ENCODE measurements at places on chromosomes 12 and 14.

- DNase-seq, result no peak
Observed at GRCh38 chr12:104513681-104514080, 56.9 kb downstream of the CHST11 start.

DNA sequence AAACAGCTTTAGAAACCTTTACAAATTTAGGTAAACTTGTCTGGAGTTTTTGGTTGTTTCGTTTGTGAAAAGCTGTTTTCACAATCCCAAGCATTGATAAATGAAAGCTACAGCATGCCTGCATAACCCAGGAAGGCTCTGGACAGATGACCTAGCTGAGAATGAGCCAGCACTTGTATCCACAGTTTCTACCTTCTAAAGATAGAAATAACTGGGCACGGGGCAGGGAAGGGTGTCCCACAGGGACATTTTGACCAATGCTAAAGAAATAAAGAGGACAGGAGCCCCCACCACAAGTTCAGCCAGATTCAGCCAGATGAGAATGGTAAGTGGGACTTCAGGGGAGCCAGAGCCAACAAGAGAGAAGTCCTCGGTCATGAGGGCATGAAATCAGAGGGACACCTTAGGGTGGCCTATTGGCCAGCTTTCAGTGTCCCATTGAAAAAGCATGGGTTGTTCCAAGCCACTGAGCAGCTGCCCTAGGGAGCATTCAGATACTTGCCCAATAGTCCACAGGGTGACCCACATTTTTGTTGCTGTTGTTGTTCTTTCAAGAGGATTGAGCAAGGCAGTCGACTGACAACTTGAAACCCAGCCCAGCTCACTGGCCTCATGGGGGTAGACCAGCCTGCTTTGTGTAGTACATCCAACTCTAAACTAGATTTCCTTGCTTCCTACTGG is 140.3 kb upstream of the NUDT4 start:
- DNase-seq, result no peak

GRCh38 chr14:38389681-38390080 is 133.8 kb upstream of the CLEC14A start:
- no peak for DNase-seq

- no peak for DNase-seq
Observed at GRCh38 chr12:101078536-101079285, 131.3 kb downstream of the SLC5A8 start.

DNA sequence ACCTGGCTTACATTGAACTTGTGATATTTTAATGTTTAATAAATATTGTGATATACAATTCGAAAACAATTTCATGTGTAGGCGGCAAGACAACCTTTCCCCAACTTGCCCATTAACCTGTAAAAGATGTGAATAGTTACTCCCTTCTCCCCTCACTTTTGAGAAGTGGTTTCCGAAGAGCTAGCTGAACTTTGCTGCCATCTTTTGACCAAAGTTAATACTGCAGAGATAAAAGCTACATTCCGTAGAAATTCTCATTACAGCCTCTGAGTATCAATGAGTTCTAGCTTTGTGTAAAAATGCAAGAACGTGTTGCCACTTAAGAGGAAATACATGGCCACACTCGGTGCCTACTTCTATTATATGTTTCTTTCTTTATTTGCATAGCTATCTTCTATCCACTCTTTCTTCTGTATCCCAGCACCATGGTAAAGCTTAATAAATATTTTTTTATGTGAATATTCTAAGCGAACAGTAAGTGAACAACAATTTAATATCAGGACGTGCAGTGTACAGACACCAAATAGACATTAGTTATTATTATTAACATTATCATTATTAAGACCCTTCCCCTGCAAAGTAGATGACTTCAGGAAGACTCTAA is 105.1 kb upstream of the TMEM260 start:
- no peak for DNase-seq

DNA sequence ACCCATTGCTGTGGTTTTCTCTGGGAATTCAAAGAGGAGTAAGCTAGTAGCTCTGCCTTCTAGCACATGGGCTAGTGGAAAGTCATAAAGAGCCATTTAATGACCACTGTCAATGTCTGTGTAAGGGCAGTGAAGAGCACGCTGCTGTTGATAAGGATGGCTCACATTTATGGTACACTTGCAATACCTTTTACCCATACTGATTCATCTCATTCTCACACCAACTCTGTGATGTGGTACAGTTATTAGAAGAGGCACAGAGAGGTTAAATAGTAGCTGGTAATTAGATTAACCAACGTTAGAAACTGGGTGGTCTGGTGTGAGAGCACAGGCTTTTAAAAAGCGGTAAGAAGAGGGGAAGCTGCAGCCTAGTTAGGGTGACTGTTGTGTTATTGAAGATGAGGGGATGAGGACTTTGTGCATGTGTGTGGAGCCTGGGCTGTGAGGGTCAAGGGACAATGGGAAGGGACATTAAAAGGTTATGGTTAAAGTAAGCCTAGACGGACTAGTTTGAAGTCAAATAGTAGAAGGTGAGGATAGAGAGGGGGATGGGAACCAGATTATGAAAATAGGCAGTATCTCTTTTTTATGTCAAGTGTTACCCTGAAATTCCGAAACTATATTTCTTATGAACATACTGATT is 25.2 kb downstream of the RASSF3 start:
- DNase-seq, result no peak

Data from posterior vena cava (tissue), 2 donors.